Activated naive CD4-positive, alpha-beta T cell treated with Interleukin-2 at 50 U/mL for 16 hours (primary cell): ENCODE measurements at places on chromosomes 6 and 20.

GRCh38 chr20:36285746-36286447 lies 20.2 kb upstream of the DLGAP4 start:
- DNase-seq, result no peak

DNA sequence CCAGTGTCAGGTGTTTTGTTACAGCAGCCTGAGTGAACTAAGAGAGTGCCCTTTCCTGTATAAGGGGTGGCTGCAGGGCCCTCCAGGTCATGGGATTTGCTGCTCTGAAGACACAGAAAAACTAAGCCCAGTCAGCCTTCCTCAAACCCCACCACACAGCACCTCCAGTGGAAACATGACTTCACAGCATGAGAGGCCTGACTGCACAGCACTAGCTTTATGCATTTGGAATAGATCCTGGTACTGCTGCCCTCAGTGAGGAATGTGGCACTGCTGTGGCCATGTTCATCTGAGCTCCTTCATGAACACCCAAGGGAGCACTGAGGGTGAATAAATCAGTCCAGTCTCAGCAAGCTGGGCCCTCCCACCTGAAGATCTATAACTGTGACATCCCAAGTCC lies 296.1 kb upstream of the FOXQ1 start:
- no peak for DNase-seq

DNA sequence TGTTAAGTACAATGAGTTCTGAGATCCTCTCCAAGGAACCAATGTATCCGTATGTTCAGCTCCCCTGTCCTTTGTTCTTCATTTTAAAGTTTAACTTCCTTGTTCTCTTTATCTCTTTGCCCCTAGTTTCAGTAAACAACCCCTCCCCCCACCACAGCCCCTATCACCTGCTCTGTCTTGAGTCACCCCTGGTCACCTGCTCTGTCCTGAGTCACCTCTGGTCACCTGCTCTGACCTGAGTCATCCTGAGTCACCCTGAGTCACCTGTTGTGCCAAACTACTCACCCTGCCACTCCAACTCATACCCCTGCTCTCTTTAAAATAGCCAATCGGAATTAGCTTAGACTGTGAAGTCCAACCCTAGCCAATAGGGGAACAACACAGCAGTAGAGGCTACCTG lies 288.7 kb upstream of the CDYL start:
- DNase-seq, result no peak

DNA sequence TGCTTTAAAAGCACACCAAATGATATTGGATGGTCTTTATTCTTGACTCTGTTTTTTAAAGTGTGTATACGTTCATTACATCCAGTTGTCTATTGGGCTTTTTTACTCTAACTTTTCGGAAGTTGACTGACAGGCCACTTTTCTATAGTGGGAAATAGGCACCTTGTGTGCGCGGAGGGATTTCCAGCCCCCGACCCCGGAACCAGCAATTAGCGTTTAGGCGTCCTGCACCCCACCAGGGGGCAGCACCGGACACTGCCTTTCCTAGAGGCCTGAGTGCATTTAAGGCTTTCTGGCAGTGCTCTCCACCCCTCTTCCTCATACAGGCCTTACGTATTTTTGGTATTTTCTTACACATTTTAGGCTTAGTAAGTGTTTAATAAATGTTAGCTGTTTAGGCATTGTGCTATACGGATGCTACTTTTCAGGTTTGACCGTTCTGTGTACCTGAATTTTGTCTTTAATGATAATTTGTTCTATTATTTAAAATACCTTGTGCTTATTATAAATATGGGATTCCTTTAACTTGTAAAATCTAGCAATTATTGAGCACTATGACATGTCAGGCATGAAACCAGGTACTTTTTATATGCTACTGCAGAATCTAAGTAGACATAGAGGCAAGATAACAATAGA lies 231.8 kb downstream of the BCKDHB start:
- peak; percentile 73 for DNase-seq

- peak; percentile 70 for DNase-seq
These were observed 348 bp upstream of the AFDN start for GRCh38 chr6:167826230-167826895.

DNA sequence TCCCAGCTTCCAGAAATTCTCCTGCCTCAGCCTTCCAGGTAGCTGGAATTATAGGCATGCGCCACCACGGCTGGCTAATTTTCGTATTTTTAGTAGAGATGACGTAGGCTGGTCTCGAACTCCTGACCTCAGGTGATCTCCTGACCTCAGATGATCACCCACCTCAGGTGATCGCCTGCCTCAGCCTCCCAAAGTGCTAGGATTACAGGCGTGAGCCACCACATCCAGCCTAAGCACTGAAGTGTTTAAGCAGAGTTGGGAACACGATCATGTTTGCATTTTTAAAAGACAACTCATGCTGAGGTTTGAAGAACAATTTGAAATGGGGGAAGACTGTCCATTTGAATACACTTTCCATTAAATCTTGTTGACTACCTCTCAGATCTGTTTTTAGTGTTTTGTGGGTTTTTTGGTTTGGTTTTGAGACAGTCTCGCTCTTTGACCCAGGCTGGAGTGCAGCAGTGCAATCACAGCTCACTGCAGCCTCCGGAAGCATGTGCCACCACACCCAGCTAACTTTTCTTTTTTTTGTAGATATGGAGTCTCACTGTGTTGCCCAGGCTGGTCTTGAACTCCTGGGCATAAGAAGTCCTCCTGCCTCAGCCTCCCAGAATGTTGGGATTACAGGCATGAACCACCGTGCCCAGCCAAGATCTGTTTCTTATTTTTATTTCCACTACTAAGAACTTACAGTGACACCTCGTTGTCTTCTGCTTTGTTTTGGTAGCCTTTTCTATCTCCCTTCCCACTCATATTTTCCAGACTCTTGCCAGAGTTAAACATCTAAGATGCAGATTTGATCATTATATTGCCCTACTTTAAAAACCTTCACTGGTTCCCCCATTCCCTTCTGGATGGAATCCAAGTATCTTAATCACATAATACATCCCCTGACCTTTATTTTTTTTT lies 5.5 kb downstream of the CASP8AP2 start:
- peak; percentile 43 for DNase-seq

GRCh38 chr20:47421076-47421475 lies 64.6 kb upstream of the ZMYND8 start:
- no peak for DNase-seq

- DNase-seq, result peak; percentile 50
These were observed 3.1 kb upstream of the AKIRIN2 start for GRCh38 chr6:87705070-87705691.

GRCh38 chr20:45305262-45305661 lies 1.4 kb upstream of the RBPJL start:
- DNase-seq, result no peak

GRCh38 chr6:139330306-139330705 lies 38.5 kb upstream of the TXLNB start:
- no peak for DNase-seq

- DNase-seq, result no peak
These were observed 222.9 kb downstream of the EPHA7 start for GRCh38 chr6:93196406-93196970.

DNA sequence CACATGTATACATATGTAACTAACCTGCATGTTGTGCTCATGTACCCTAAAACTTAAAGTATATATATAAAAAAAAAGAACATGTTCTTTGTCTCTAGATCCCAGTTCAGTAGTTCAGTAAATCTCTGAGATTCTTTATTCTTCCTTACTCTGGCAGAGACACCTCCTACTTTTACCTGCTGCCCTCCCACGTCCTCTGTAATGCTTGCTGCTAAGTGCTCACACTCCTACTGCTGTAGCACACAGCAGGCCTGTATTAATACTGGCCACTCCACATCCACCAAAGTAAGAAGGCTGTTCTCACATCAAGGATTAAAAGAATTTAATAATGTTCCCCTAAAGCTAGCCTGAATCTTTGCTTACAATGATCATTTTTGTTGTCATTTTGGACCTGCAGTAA lies 648.4 kb upstream of the EYS start:
- no peak for DNase-seq

DNA sequence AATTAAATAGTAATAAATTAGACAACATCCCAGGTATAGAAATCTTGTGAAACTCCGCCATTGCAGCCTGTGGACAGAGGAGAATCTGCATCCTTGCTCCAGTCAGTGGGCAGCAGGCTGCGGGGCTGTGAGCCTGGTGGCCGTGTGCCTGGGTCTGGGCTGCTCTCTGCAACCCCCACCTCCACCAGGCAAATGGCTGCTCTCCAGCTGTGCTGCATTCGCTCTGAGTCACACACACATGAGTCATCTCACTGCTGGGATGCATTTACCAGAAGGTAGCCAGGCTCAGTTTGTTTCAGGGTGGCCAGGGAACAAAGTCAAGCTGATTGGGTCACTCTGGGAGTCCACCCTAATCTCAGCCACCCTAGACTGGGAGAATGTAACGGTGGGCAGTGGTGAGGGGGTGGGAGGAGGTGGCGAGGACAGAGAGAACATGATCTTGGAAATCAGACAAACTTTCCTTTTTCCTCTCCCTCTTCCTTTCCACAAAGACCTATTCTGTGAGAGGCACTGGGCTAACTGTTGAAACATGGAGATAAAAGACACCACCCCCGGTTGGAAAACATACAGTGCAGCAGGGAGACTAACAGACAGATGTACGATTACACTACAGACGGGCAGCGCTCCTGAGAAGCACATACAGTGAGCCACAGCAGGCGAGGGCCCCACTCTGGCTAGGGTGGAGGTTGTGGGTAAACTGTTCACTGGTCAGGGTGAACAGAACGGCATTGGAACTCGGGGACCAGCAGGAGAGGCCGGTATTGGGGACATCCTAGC lies 59.2 kb downstream of the TRAM2 start:
- DNase-seq, result peak; percentile 11

DNA sequence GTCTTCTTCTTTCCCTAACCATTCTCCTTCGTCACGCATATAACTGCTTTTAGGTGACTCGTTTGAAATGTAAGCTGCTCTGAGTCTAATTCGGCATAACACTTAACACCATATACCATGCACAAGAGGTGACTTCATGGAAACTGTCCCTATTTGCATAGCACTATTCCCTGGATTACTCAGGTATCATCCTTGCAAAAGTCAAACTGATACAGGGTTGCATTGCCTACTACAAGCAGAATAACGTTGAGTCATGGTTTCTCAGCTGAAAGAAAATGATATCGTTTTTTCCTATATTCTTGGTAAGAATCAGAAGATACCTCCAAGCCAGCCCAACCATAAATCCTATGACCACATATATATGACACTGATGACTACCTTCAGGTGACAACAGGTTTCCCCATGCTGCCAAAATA lies 227.5 kb downstream of the ATXN1 start:
- no peak for DNase-seq

- DNase-seq, result no peak
These were observed 52.3 kb downstream of the RNGTT start for GRCh38 chr6:88910922-88911778.

DNA sequence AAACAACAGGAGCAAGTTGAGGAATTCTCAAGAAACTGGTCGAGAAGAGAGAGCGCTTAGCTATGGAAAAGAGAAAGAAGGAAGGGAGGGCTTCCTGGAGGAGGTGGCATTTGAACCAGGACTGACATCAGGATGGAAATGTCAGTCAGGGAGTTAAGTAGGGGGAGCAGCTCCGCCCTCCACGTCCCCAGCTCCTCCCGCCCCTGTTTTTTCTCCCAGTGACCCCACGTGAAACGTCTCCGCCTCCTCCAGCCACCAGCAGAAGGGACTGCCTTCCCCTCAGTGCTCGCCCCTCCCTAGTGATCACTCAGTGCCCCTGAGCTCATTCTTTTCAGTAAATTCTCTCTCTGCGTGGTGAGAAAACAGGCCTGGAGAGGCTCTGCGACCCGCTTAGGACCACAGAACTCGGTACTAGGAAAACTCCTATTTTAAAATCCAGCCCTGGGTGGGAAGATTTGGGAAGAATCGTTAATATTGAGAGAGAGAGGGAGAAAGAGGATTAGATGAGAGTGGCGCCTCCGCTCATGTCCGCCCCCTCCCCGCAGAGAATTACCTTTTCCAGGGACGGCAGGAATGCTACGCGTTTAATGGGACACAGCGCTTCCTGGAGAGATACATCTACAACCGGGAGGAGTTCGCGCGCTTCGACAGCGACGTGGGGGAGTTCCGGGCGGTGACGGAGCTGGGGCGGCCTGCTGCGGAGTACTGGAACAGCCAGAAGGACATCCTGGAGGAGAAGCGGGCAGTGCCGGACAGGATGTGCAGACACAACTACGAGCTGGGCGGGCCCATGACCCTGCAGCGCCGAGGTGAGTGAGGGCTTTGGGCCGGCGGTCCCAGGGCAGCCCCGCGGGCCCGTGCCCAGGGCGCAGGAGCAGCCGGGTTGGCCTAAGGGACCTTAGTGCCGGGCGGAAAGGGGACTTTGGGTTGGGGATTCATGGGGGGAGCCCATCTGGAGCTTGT lies 4.6 kb downstream of the HLA-DPB1 start:
- DNase-seq, result no peak

DNA sequence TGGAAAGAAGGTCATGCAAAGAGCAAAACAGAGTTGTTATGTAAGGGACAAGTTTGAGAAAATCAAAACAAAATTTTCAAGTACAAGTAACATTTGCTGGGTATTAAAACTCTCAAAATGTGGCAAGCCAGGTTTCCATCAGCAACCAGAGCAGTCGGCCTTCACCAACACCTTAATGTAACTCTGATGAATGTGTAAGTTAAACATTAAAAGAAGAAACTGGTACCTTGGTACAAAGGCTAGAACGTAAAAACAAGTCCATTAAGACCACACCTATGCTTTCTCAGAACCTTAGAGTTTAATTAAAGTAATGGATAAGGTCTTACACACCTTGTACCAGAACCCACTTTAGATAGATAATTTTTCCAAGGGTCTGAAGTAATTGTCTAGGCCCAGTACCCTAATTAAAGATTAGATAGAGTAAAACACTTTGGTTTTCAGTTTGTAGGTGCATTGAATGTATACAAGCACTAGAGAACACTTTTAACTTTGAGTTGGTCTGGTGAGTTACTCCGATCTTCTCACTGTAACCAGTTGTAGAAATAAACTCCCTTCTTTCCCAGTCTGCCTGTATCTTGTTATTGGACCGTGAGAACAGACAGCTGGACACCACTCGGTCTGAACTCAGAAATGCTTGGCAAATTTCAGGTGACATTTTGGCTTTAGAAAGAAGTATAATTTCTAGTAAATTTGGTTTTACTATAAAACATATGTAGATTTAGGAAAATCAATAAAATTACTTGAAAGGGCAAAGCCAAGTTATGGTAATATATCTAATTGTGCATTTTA lies 319.4 kb downstream of the HTR1B start:
- DNase-seq, result no peak

DNA sequence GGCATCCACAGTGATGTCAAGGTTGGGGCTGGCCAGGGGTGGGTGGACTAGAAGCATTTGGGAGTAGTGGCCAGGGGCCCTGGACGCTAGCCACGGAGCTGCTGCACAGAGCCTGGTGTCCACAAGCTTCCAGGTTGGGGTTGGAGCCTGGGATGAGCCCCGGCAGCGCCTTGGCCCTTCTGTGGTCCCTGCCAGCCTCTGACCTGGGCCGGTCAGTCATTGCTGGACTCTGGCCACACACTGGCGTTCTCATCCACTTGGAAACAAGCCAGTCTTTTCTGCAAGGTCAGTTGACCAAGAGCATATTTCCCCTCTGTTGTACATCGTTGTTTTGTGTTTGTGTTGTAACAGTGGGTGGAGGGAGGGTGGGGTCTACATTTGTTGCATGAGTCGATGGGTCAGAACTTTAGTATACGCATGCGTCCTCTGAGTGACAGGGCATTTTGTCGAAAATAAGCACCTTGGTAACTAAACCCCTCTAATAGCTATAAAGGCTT lies 8.4 kb downstream of the PSMA7 start:
- DNase-seq, result no peak
